ENCODE measurements at places on chromosomes 7 and 10.

DNA sequence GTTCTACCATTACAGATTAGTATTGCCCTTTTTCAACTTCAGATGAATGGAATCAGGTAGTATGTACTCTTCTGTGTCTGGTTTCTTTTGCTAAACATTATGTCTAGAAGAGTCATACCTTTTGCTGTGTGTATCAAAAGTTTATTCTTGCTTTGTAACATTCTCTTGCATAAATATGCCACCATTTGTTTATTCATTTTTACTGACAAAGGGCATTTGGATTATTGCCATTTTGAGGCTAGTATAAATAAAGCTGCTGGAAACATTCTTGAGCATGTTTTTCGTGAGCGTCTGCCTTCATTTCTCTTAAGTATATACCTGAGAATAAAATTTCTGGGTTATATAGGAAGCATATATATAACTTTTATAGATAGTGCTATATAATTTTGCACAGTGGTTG, 121.7 kb upstream of the CSTF2T start:
- DNase-seq, result no peak

GRCh38 chr7:69596056-69596455, 2.2 kb upstream of the AUTS2 start:
- DNase-seq, result no peak

DNA sequence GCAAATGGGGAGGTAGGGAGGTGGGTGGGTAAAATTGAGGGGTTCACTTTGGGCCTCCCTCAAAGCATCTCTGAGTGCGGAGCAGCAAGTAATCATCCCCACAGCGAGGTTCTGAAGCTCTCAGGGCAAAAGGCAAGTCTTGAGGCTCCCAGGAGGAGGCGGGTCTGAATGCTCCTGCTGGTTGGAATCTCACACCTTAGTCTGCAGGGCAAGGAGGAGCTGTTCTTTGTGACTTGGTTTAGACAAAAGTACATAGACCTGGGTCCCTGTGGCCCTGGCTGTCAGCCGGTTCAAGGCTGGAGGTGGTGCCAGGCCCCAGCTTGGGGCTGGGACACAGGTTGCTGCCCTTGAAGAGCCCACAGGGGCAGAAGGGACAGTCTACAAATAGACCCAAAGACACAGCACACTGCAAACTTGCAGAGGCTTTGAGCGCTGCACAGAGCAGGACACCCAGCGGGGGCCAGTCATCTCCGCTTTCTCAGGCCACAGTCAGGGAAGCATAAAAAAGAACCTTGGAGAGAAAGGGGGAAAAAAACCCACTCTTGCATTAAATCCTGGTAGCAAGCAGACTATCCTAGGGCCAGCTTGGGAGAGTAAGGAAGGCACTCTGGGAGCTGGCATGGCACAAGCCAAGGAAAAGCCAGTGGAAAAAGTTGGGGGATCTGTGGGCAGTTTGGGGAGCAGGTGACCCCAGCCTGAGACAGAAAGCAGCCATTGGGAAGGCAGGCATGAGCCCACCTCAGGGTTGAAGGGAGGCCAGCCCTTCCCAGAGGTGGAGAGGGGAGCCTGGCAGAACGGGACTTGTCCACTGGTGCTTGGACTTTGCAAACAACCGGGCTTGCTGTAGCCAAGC, 926 bp upstream of the C10orf71 start:
- no peak for DNase-seq

GRCh38 chr7:134515569-134516468, 11.5 kb upstream of the AKR1B10 start:
- no peak for DNase-seq

GRCh38 chr10:71308244-71308643, 10.8 kb upstream of the SLC29A3 start:
- DNase-seq, result no peak

DNA sequence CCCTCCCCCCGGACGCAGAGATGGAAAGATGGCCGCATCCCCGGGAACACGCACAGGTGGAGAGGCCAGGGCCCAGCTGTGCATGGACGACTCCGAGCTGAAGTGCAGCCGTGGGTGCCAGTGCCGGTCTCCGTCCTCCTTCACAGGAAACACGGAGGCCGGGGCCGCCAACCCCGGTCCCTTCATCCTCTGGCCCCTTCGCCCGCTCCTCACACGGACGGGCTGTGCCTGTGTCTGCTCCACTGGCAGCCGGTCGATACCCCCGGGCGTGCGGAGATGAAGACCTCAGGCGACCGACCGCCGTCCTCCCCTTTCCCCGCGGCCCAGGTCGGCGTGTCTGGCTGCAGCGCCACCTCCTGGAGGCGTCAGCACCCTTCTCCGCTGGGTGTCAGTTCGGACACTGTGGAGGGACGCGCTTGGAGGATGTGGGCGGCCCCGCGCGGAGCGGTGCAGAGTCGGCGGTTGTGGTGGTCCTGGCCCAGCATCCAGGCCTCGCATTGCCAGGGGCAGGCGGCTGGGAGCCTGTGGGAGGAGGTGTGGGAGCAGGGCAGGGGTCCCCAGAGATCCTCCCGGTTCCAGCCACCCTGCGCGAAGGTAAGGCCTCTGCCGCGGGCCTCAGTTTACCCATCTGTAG, 9.9 kb downstream of the ZNF511 start:
- peak; percentile 45 for DNase-seq

DNA sequence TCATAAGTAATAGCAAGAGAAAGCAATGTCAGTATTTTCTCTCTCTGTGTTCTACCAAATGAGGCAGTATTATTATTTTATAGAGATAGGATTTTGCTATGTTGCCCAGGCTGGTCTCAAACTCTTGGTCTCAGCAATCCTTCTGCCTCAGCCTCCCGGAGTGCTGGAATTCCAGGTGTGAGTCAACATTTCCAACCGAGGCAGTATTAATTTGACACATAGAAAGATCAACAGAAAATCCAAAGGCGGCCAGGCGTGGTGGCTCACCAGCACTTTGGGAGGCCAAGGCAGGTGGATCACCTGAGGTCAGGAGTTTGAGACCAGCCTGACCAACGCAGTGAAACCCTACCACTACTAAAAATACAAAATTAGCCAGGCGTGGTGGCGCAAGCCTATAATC, 71.8 kb downstream of the SMURF1 start:
- DNase-seq, result no peak

DNA sequence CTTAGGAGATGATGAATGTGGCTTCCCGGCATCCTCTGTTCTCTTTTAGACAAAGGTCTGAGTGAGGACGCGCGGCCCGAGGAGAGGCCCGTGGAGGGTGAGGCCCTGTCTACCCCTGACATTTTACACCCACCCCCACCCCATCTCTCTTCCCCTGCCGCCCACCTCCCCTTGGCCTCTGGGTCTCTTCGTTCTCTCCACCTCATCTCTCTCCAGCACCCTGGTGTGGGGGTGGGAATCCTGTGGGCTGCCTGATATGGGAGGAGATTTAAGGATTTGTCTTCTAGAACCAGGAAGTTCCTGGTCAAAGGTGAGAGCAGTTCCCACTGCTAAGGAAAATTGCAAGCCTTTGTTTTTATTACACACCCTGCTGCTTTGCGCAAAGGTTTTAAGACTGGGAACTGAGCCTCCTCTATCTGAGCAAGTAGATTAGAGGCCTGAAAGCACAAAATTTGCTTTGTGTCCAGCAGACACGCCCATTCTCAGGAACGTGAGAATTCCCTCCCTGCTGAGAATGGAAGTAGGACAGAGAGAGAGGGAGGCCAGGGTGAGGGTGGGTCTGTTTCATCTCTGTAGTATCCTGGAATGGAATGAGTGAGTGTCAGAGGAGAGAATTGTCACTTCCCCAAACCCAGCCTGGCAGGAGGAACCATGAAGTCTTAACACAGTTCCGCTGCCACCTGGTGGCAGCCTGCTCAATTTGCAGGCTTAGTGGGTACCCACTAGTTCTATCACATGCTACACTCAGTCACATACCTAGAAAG, 91.2 kb downstream of the GTF2IRD1 start:
- peak; percentile 50 for DNase-seq

DNA sequence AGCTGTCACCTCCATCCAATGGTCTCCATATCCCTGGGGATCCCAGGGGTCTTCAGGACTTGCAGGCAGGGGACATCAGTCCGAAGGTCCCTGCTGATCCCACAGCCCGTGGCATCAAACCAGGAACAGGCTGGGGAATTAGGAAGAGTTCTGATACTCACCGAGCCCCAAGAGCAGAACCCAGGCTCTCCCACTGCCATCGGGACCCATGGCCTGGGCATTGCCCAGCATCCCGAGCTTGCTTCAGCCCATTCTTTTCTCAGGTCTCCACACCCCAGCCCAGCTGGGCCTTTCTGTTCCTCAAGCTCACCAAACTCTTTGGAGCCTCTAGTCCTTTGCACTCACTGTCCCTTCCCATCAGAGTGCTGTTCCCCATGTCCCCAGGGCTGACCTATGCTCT, 280.9 kb downstream of the GRID1 start:
- no peak for DNase-seq

DNA sequence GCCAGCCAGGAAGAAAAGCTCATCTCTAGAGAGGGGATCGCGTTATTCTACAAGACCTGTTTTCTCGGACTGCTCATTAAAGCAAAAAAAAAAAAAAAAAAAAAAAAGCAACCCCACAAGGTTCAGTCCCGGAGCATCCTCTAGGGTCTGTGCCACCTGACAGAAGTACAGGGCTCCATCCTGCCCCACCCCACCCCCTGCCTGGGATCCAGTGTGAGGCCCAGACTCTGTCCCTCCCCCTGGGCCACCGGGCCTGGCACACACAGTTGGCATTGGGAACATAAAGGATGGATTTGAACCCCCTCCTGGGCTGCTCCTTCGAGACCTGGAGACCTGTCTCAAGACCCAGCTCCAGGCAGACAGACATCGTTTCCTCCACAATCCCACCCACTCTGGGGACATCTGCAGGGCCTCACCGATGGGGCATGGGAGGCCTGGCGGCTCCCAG, 688 bp downstream of the ORAI2 start:
- DNase-seq, result no peak

DNA sequence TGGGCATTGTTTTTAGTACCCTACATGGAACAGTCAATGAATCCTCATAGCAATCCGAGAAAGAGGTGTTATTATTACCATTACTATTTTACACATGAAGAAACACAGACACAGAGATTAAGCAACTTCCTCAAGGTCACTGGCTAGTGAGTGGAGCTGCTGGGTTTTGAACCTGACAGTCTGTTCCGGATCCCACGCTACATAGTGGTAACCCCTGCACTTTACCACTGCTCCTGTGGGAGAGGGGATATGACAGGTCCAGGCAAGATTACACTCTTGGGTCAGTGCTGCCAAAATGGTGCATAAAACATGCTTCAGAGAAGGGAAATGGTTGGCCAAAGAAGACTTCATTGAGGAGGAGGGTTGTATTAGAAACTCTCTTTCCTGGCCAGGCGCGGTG, 185.7 kb downstream of the XPNPEP1 start:
- no peak for DNase-seq

DNA sequence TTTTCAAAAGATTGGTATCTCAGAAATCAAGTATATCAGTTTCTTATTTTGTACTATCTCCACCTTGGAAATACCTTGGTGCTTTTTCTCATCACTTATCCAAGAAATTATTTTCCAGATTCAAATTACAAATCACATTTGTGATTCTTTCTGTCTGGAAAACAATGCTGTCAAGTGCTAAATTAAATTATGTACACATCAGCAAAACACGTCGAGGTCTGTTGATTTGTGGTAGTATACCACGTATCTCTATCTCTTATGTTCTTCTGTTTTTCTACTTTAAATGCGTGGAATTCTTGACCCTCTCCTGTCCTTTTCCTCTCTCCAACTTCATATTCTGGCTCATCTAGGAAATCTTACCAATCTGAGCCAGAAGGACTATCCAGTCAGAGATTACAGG, 214.5 kb downstream of the PTN start:
- no peak for DNase-seq

DNA sequence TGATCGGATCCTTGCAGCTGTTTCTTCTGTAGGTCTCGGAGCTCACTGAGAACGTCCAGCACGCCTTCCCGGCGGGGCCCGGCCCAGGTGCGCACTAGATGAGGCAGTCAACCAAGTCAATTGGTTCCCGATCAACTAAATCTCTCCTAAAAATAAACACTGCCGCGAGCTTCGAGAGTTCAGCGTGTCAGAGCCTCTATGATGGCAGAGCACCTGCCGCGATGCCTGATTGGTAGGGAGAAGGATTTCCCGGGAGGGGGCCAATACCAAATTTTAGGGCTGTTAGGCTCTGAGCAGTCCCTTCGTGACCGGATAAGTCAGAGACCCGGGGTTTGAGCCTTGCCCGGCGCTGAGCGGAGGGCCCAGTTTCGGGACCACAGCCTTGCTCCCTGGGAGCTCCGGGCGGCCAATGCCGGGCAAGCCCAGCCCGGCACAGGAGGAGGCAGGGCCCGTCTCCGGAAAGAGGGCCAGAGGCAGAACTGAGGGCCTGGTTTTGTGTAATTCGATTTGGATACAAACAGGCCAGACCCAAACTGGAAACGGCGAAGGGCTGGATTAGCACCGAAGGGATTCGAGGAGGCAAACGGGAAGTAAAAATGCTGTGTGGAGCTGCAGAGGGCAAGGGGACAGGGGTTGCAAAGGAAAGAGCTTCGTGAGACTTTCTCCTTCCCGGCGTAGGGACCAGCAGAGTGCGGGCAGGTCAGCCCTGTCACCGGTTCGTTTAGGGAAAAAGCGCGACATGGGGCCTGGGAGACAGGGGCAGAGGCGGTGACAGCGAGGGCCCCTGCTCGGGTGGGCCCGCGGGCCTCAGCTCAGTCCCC, 569 bp downstream of the SLC26A5 start:
- DNase-seq, result peak; percentile 37

DNA sequence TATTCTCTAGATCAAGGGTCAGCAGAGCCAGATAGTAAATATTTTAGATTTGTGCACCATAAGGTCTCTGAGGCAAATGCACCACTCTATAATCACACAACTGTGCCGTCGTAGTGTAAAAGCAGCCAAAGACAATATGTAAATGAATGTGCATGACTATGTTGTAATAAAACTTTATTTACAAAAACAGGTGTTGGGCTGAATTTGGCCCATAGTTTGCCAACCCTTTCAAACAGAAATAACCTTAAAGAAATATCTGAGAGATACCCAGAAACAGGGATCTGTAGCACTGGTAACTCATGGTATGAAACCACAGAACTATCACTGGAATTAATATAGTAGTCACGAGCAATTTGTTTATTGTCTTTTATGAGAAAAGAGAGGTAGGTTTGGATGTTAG, 86.0 kb downstream of the ARID5B start:
- DNase-seq, result no peak

DNA sequence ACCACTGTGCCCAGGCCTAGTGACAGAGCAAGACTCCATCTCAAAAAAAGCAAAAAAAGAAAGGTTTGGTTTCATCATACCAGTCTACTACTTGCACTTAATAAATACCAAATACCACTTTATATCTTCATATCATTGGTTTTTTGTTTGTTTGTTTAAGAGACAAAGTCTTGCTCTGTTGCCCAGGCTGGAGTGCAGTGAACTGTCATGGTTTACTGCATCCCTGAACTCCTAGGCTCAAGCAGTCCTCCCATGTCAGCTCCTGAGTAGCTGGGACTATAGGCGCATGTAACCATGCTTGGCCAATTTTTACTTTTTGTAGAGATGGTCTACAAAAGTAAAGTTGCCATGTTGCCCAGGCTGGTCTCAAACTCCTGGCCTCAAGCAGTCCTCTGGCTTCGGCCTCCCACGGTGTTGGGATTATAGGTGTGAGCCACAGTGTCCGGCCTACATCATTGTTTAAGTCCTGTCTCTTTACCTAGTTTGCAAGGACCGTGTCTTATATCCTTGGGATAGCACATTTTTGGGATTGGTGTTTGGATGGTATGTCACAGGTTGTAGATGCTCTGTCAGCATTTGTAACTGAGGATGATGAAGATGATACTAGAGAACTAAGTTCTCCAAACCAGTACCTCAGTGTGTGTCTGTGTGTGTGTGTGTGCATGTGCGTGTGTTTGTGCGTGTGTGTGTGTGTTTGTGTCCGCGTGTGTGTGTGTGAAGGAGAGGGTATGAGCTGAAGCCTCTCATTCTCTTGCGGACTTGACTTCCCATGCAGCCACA, 9.3 kb downstream of the LMTK2 start:
- DNase-seq, result no peak

GRCh38 chr7:114047889-114048288, 129.1 kb upstream of the PPP1R3A start:
- DNase-seq, result no peak
